OCI-M1 (cell line): ENCODE measurements at places on chromosomes 4 and X.

GRCh38 chrX:129779086-129779672 is 570 bp upstream of the SASH3 start:
- DNase-seq = no peak

- no peak for DNase-seq
These were observed 9.3 kb upstream of the ADH1C start for GRCh38 chr4:99361899-99362275.

GRCh38 chr4:20044502-20044911 is 207.2 kb upstream of the SLIT2 start:
- DNase-seq = no peak

DNA sequence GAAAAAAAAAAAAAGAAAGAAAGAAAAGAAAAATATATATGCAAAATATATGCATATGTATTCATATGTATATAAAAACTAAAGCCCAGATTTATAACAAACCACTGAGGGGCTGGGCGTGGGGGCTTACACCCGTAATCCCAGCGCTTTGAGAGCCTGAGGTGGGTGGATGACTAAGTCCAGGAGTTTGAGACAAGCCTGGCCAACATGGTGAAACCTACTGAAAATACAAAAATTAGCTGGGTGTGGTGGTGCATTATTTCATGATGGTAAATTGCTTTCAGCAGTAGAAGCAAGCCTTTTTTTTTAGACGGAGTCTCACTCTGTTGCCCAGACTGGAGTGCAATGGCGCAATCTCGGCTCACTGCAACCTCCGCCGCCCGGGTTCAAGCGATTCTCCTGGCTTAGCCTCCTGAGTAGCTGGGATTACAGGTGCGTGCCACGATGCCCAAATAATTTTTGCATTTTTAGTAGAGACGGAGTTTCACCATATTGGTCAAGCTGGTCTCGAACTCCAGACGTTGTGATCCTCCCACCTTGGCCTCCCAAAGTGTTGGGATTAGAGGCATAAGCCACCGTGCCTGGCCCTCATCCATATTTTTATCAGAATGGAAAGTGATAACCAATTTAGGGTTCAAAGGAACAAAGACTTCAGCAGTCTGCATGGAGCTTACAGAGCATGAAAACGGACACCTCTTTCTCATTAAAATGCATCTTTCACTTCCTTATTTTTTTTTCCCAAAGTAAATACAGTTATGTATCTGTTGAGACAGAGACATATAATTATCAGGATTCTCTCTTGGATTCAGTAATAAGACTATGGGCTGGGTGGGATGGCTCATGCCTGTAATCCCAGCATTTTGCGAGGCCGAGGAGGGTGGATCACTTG is 27.7 kb upstream of the MOB1B start:
- no peak for DNase-seq

DNA sequence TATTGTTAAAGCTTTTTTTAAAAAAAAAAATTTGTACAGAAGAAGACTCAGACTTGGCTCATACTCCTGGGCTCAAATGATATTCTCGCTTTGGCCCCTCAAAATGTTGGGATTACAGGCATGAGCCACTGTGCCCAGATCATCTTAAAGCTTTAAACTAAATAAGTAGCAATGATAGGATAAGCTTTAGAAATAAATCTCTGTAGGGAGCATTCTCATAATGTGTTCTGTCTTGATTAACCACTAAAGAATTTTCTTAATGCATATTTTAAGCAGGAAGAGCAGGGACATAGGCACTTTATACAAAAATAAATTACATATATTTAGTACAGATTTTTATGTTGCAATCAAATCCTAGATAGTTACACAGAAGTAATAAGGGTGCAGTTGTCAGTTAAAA is 667.2 kb downstream of the GRID2 start:
- DNase-seq = no peak

GRCh38 chr4:170109586-170110284 is 20.0 kb upstream of the AADAT start:
- DNase-seq = no peak

DNA sequence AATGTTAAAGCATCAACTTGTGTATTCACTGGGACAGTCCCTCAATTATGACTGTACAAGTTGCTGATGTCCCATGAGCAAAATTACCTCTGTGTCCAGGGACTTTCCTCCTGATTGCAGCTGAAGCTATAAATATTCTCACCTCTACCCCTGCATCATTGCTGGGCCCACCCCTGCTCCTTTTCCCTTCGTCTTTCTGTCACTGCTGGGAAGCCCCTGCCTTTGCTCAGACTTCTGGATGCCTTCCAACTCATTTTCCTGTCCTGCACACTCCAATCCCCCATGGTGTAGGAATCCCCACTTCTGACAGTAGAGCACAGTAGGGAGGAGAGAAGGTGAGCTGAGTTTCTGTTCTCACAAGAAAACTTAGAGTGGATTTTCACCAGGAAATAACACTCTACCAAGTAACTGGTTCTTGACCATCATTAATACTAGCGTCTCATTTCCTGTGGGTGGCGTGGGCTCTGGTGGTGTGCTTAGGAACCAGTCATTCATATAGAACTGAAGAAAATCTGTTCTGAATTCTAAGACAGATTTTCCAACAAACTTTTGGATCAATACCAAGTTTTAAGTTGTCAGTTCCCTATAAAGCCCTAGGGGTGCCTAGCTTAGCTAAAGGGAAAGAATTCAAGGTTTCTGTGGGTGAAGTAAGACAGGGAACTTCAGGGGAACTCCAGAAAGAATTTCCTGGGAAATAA is 136.2 kb upstream of the MED14 start:
- DNase-seq = no peak

DNA sequence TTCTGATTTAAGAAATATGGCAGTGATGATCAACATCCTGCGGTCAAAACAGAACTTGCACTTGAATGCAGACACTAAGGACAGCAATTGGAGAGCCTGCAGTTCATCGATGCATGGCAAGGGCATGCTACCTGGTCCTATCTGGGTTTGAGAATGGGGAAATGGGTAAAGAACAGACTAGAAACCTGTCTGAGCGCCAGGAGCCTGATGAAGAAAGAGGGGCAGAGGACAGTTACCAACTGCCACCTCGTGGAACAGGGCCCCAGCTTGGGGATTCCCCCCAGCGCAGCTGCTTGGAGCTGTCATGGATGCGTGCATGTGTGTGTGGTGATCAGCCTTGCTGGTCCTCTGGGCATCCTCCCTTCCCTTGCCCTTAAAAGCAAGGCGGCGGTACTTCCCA is 30.2 kb upstream of the NKRF start:
- DNase-seq = no peak

DNA sequence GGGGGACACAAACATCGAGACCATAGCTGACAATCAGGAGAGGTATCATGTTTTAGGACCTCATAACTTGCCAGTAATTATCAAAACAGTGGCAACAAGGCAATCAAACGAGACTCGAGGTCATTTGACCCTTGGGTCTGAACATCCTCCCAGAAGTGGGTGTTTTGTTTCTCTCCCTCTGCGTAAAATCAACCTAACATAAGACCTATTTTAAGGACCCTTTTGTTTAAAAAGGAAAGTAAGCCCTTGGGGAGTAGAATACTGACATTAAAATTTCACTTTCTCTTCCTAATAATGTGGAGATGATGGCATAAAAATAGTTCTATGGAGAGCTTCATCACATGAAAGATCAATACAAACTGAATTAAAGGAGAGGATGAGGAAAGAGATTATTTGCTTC is 106.2 kb upstream of the PUDP start:
- DNase-seq = no peak

DNA sequence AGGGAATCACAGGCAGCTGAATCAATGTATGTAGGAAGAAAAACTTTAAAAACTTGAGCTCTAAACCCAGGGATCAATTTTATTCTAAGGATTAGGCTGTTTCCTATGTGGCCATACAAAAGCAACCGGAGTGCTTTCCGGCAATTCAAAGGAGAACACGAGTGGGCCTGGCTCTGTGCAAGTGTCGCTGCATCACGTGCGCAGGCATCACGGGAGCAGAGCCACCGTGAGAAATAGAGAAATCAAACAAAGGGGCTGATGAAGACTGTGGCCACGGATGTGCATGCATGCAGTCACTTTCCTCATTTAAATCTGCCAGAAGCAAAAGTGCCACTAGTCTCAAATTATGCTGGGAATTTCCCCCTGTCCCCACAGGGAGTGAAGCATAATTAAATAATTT is 196.9 kb downstream of the NSUN7 start:
- DNase-seq = no peak

DNA sequence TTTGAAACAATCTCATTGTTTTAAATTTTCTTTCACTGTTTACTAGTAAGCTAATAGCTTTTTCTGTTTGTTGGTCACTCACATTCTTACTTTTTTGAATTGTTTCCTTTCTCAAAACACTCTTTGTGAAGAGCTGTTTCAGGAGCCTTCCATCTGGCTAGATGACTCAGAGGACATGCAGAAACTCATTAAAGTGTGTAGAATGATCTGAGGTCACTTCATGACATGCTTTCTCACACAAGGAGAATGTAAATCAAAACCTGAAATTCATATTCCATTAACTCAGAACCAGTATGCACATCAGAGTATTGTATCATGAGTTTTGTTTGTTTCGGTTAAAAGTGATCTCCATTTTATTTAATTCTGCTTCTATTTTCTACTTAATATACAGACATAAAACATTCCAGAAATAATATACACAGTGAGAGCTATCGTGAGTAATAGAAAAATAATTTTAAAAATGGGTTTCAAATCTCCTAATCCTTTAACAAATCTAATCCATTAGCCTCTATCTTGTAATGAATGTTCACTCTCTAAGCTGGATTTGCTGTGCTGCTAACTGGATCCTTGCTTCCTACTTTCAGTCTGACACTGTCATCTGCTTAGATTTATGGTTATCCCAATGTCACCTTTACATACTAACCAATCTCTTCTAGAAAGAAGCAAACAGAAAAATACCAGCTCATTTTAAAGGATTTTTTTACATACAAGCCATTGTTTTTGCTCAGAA is 449.6 kb downstream of the FSTL5 start:
- DNase-seq = no peak

- DNase-seq = no peak
These were observed 723 bp downstream of the NKX6-1 start for GRCh38 chr4:84498203-84498934.

- DNase-seq = no peak
These were observed 734.0 kb upstream of the DIAPH2 start for GRCh38 chrX:95950679-95951078.

GRCh38 chr4:74659576-74660411 is 134.5 kb downstream of the BTC start:
- DNase-seq = peak; percentile 64
